Placental epithelial cell (primary cell): ENCODE measurements at places on chromosomes 1 and 21. TPM values are rescaled to one million over a fixed set of nuclear protein-coding genes. Genes with fewer than 3 reads are reported as not detected.

The IFNLR1 gene
- 7.1 and 7.5 TPM in 2 replicates for total RNA-seq

The B3GALT2 gene
- under 0.01 and 0.33 TPM in 2 replicates for total RNA-seq

The ZRANB2 gene
- total RNA-seq = 31.0 and 38.1 TPM in 2 replicates

The TMEM52 gene
- total RNA-seq = 0.54 and 0.79 TPM in 2 replicates

The SPSB1 gene
- 73.4 and 98.4 TPM in 2 replicates for total RNA-seq

The PGLYRP3 gene
- total RNA-seq = not detected in 2 replicates

The CFHR3 gene
- total RNA-seq = not detected in 2 replicates

The IFI44L gene
- total RNA-seq = under 0.01 and 0.11 TPM in 2 replicates

The PTCH2 gene
- total RNA-seq = under 0.01 TPM in 1 of 2 replicates, not detected in the other

The CDCP2 gene
- not detected in 2 replicates for total RNA-seq

The GJC2 gene
- total RNA-seq = 0.79 and 2.1 TPM in 2 replicates

The PDC gene
- total RNA-seq = not detected in 2 replicates

The ASTN1 gene
- total RNA-seq = 0.39 and 0.87 TPM in 2 replicates
